DMS53 (cell line): ENCODE measurements at places on chromosomes 11 and 22.

DNA sequence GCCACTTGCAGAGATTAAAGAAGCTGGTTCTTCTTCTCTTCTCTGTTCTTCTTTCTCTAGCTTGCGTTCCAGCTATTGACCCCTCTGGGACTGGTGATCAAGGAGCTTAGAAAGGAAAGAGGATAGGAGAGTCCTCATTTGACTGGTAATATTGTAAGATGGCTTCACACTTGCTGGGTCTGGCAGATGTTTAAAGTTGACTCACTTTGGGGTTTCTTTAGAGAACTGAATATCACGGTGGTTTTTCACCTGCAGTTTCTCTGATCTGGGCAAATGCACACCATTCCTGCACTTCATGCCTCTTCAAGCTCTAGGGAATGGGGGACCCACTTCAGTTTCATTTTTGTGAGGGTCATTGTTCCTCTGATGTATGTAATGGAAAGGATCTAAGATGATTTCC lies 41.8 kb upstream of the DEUP1 start:
- DNase-seq: no peak

- DNase-seq: no peak
These were observed 19.5 kb downstream of the MN1 start for GRCh38 chr22:27782088-27782487.

DNA sequence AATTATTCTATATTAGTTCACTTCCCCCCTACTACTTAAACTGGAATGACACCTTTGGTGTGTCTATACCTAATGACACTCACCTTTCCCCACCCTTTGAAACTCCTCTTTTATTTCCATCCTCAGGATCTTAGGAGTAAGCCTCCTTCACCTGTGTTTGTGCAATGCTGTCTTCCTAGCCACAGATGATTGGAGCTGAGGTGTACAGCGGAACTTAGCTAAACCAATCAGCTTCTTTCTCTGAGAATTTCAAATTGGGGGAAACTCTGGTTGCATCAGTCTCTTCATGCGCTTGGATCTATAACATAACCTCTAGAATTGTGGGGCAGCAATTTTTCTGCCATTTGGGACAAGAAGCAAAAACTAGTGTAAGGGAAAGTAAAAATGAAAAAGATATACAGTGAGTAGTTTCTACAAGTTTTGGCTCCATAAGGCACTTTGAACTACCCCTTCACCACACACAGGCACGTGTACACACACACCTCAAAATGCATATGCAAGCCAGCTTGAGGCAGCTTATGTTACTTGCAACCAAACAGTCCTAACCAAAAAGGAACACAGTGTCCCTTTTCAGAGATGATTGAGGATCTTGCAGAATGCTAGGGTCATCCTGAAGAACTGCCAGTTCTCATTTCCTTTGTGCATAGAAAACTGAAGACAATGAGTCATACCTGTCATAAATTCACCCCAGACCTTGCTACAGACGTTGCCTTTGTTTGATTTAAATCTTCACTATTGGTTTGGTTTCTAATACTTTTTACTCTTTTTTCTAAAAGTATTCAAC lies 36.0 kb upstream of the LDLRAD3 start:
- peak; percentile 18 for DNase-seq

DNA sequence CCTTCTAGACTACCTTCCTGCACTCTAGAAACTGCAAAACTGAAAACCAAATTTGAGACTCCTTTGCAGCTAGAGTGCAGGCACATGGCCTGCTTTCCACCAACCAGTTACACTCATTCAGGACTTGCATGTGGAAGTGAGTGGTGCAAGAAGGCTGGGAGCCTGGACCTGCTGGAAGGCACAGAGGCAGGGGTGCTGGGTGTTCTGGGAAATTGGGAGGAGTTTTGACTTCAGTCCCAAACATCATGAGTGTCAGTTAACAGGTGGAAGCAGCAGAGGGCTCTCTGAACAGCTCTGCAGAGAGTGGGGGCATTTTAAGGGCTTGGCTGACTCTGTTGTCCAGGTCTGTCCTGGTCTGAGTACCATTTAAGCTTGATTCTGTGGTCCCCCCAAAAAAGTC lies 49.3 kb upstream of the SYT13 start:
- DNase-seq: no peak

DNA sequence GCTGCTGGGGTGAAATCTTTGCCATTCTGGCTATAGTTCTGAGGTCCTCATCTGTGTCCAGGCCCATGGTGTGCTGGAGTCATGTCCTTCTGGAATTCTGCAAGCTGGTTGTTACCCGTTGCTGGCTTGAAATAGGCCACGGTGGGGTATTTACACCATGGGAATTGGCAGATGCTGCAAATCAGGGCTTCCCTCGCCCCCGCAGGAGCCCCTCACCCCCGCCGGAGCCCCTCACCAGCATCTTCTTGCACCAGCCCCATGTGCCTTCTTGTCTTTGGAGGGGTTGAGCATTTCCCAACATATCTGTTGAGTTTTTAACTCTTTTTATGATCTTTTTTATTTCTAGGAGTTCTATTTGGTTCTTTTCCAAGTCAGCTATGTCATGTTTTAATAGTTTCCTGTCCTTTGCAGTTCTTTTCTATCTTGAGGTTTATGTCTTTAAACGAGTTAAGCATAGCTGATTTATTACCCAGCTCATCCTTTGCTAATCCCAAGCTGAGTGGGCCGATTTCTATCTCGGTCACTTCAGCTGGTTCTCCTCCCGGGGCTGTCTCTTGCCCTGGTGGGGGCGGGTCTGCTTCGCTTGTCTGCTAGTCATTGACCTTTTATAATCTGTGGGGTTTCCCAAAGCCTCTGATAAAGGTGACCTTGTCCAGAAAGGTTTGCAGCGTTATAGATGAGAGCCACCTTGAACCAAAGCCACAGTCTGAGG lies 17.6 kb downstream of the ANO1 start:
- DNase-seq: no peak

DNA sequence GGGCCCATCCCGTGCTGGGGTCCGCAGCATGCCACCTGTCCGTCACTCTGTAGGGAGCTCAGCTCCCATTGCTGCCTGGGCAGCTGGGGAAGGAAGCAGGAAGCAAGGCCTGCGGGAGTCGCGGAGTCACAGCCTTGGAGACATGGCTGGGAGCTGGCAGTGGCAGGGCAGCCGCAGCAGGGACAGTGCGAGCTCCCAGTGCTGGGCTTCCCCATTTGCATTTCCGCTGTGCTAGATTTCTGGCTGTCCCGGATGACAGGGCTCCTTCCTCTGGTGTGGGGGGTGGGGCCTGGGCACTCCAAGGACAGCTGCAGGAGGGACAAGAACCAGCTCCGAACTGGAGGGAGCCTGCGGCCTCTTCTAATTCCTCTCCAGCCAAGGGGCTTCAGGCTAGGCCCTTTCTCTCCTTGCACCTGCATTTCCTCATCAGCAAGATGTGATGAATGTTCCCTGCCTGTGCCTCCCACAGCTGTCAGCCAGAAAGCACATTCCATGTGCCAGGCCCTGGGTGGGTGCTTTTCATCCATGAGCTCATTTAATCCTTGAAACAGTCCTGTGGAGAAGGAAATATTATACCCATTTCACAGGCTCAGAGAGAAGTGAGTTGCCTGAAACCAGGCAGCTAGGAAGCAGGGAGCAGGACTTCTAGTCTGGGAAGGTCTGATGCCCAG lies 48.0 kb downstream of the MYO7A start:
- no peak for DNase-seq

GRCh38 chr11:102830001-102830727 lies 13.2 kb downstream of the MMP3 start:
- DNase-seq: no peak

GRCh38 chr11:9762531-9762930 lies 98.7 kb downstream of the SWAP70 start:
- DNase-seq: no peak

DNA sequence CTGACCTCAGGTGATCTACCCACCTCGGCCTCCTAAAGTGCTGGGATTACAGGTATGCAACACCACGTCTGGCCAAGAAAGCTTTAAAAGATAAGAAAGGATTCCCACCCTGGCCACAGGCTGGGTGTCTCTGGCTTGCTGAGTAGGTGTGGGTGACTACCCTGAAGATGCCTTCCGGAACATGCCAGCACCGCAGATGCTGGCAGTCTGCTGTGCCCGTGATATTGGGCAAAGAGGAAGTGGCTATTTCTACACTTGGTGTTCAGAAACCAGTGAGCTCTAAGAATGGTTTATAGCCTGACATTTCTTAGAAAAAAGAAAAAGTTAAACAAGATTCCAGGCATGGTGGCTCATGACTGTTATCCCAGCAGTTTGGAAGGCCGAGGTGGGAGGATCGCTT lies 6.1 kb downstream of the MRPL11 start:
- DNase-seq: no peak

GRCh38 chr11:101582989-101583250 lies 887 bp downstream of the TRPC6 start:
- no peak for DNase-seq
